ENCODE measurements at places on chromosomes 6 and 20.

DNA sequence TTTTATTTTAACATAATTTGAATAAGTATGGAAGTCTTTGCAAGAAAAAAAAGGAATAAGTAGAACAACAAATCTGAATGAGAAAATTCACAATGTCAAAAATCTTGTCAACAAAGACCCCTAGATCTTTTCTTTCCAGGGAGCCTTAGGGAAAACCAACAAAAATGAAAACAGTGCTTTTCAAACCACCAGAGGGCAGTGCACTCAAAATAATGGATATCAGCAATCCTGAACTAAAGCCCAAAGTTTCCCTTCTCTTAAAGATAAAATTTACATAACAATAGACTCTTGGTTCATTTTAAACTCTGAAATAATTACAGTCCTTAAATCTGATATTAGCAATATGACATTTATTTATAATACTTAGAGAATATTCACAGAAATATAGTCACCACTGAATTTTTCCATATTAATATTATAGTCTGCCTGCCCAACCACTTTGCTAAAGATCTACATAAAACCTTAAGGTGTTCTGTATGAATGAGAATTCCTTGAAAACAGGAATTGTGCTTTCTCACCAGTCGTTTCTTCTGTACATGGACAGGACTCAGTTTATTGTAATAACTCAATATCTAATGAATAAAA is 105.3 kb upstream of the BMP5 start:
- DNase-seq, result no peak

- DNase-seq, result no peak
Observed at GRCh38 chr20:52590100-52590499, 382.1 kb upstream of the TSHZ2 start.

DNA sequence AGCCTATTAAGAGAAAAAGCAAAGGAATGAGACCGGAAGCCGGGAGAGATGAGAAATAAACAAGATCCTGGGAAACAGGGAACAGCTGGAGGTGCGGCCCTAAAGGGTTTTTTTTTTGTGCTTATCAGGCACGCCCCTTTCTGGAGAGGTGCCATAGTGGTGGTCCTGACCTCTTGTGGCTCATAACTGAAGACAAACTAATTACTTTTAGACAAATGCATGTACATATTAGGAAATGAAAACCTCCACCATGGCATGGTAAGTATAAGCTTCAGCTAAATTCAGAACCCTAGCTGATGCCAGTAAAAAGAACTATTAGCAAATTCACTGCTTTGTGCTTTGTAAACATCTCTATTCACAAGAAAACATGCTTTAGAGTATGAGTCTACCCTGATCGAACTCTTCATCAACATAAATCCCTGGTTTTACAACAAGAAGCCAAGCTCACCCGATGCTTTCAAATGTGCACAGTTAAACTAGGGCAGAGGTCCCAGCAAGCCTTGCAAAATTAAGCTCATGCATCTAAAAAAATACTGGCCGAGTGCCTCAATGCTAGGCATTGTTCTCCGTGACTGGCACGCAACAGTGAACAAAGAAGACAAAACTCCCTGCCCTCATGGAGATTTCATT is 96.4 kb upstream of the MRPS10 start:
- no peak for DNase-seq

DNA sequence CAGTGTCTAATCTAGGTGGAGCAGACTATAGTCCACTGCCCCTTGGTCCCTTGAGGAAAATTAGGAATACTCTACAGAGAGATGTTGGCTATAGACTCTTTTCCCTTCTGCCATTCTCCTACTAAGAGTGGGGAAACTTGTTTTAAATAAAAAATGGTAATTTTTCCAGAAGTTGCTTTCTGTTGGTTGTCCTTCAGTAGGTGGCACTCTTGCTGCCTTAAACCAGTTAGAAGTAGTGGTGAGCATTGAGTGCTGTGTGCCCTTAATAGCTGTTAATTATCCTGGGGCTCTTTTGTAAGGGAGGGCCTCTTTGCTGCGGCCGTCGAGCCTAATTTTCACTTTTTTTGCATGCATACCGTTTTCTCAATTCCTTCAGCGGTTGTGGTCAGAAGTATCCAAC is 2.8 kb downstream of the CMTR1 start:
- DNase-seq, result no peak

- no peak for DNase-seq
Observed at GRCh38 chr6:118188561-118188960, 281.5 kb downstream of the SLC35F1 start.

DNA sequence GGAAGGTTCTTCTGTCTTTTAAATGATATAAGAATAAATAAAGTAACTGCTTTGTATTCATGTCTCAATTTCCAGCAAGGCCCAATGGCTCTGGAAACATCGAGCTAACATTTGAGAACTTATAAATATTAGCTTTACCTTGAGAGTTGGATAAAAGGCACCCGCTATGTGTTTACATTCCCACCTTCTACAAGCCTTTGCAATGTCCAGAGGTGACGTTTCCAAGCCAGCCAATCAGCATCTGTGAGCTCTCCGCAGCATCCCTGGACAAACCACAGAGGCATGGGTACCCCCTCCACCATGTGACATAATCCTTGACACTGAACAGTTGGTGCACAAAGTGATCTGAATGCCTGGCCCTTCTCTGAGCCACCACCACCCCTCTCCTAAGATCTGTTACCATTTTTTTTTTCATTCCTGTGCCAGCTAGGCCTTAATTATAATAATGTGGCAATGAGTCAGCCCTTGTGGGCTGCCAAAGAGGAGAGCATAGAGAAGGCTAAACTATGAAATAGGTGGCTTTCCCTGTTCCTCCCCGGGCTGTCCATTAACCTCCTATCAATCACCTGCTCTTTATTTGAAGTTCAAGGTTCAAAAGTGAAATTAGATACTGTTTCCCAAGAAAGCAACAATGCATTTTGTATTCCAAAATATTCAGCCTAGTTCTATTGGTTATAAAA is 4.1 kb downstream of the CBLN4 start:
- no peak for DNase-seq

DNA sequence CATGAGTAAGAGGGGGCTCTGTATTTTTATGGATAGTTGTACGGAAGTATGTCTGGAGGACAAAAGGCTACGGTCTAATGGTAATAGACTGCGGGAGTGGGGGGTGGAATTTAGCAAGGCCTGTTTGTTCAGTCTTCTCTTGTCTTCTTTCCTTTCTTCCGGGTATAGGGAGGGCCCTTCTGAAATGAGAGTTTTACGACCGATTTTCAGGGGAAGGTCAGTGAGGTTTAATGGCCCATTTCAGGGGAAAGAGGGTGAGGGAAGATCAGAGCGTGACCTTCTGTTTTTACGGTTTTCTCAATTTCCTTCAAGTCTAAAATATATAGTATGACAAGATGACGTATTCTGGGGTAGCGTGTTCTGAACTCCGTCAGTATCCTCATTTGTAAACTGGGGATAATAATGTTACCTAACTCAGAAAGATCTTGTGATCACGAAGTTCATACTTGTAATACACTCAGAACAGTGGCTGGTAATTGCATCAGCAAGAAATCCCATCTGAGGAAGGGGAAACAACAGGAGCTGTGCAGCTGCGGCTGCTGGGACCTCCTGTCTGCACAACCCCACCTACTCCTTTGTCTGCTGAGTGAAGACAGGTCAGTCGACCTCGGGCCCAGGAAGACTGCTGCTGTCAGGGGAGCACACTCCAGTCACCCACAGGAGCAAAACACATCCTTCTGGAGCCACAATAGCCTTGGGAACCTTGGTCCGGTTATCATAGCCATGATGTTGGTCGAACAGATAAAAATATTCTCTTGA is 90.4 kb downstream of the MAP3K7 start:
- DNase-seq, result no peak

DNA sequence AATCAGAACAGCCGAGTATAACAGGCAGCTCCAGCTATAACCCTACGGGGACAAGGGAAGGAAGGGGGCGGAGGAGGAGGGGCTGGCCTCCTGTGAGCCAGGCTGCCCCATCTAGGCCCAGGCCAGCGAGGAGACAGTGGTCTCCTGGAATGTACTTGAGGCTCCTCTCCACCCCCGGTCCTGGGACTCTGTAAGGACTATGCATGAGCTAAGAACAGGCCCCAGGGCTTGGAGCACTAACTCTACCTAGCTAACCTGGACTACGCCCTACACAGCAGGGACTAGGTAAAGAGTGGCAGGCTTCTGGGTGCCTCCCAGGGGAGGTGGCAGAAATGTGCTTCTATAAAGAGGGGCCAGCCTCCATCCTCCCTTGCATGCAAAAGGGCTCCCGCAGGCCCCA is 8.9 kb downstream of the KCNK15 start:
- DNase-seq, result no peak

DNA sequence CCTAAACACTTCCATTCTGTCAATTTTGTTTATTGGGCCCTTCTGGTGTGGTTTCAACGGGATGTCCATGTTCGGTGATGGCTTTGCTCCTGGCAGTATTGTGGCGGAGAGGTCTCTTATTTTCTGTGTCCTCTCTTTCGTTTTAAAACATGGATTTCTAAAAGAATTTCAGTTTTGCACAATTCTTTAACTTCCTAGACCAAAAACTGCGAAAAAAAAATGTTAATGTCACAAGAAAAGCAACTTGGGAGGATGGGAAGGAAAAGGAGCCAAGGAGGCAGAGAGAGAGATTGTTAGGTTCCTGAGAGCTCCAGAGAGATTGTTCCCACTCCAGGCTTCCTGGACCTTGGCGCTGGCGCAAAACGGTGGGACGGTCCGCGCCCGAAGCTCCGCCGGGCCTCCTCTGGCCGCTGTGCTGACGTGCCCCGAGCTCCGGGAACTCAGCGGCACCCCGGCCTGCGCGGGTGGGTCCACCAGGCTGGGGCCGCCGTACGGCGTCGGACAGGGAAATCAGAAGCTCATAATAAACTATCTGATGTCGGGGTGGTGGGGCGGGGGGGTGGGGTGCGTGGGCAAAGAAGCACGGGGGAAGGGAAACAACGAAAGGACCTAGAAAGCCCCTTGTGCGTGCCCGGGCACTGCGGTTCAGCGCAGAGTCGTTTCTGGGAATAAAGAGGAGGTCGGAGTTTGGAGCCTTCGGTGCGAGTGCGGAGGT is 951 bp upstream of the OLIG3 start:
- no peak for DNase-seq

DNA sequence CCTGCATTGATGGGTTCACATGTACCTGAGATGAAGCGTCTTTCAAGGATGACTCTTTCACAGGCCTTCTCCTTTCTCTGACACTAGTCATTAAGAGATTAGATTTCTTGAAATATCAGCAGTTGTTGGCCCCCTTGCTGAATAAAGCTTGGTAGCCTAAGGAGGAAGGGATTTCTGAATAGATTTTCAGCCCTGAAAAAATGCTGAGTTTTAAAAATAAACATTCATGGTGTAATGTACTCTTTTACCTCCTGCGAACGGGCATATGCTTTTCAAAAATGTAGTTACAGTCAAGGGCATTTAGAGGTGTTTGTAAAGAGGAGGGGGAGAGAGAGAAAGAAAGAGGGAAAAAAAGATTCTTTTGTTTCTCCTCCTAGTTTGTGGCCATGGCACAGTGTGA is 222.7 kb downstream of the SOX4 start:
- DNase-seq, result no peak

GRCh38 chr20:24622856-24623255 is 153.4 kb downstream of the SYNDIG1 start:
- DNase-seq, result no peak

DNA sequence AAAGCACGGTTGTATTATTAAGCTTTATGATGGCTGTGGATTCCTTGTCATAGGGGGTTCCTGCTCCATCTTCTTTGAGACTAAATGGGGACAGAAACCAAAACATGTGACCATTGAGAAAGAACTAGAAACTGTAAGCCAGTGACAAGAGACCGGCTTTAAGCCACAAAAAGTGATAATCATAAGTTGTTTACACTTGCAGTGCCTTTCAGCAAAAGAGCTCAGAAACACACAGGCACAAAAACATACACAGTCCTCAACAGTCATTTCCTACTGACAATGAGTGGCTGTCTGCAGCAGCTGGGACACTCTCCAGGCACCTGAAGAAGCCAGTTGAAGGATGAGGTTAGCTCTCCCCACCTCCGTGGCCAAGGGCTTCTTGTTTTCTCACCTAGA is 20.0 kb upstream of the UBE2J1 start:
- no peak for DNase-seq

GRCh38 chr6:27129095-27129815 is 118.2 kb upstream of the PRSS16 start:
- no peak for DNase-seq

- DNase-seq, result no peak
Observed at GRCh38 chr20:6884114-6884513, 116.6 kb downstream of the BMP2 start.

GRCh38 chr6:11425431-11425871 is 112.1 kb upstream of the TMEM170B start:
- DNase-seq, result no peak

GRCh38 chr6:169970306-169970988 is 219.0 kb downstream of the ERMARD start:
- no peak for DNase-seq
